Cerebellar cortex (tissue), 1 donor: ENCODE measurements at places on chromosomes 7 and 10.

GRCh38 chr7:150451833-150452461 lies 1.5 kb downstream of the GIMAP8 start:
- no peak for DNase-seq

DNA sequence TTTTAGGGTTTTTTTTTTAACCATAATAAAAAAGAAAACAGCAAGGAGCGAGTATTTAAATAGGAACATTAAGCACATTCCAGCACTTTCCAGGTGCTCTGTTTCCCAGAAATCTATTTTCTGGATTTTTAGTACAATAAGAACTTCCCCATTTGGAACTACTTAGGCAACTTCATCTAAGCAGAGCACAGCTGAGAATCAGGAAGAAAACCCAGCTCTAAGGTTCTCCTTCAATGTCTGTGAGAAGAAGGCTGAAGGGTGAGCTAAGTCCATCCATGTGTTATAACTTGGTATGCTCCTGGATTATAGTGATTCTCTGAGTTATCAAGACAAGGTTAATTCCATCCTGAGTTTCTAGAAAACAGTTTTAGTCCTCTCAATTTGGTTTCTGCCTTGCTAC lies 181.9 kb downstream of the CYP26A1 start:
- no peak for DNase-seq

DNA sequence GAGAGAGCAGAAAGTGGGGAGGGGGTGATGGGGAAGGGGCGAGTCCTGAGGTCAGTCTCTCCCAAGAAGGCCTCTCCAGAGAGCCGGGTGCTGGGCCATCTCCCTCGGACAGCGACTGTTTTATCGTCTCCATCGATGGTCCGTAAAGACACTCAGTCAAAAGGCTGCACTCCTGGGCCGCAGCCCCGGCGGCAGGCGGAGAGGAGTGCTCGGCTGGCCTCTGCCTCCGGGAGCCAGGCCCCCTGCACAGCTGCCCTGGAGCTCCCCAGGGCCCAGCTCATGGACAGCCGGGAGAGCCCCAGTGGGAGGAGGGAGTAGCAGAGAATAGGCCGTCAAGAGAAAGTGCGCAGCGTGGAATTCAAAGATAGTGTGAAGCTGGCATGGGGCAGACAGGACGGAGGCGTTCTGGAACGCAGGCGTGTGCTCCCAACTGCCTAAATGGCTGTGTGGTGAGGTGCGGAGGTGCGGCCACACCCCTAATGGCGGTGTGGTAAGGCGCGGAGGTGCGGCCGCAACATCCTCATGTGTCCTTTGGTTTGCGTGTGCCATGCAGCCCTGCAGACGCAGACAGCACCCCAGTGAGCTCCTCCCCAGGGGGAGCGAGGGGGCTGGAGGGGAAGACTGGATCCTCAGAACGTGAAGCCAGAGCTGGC lies 477.5 kb upstream of the FOXK1 start:
- no peak for DNase-seq

- DNase-seq: no peak
These were observed 355.4 kb downstream of the KCNMA1 start for GRCh38 chr10:77282163-77282562.

GRCh38 chr7:139731802-139732470 lies 45.9 kb downstream of the HIPK2 start:
- DNase-seq: peak; percentile 43

- DNase-seq: no peak
These were observed 275.2 kb downstream of the PHTF2 start for GRCh38 chr7:78073609-78074382.

DNA sequence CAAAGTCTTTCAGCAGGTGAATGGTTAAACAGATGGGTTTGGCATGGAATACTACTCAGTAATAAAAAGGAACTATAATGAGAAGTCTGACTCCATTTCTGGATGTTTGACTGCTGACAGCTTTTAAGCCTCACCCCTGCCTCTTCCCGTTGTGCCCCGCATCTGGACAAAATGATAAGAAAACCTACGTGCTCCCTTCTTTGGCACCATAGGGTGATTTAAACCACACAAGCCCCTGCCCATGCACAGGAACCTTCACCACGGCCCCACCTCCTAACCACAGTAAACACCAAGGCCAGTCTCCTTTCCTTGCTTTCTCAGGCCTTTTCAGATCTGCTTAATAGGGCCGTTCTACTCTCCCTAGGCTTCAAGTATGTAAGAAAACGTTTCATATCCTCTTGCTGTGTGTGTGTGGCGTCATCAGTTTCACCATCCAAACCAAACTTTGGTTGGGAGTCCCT lies 47.1 kb upstream of the UBN2 start:
- no peak for DNase-seq

DNA sequence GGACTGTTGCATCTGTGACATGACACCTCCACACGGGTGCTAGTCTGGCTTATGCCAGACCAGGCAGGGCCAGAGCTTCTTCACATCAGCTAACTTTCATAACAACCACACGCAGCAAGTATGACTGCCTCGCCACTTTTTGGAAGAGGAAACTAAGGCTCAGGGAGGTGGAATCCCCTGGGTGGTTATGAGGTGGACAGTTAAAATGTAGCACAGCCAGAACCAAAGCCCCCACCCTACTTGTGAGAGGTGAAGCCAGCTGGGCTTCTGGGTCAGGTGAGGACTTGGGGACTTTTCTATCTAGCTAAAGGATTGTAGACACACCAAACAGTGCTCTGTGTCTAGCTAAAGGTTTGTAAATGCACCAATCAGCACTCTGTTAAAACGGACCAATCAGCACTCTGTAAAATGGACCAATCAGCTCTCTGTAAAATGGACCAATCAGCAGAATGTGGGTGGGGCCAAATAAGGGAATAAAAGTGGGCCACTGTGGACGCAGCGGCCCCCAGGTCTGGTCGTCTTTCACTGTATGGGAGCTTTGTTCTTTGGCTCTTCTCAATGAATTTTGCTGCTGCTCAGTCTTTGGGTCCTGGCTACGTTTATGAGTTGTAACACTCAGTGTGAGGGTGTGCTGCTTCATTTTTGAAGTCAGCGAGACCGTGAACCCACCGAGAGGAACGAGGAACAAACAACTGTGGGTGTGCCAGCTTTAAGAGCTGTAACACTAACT lies 171.0 kb downstream of the PTPN20 start:
- DNase-seq: no peak

GRCh38 chr10:47038881-47039561 lies 127.8 kb downstream of the PTPN20 start:
- no peak for DNase-seq

DNA sequence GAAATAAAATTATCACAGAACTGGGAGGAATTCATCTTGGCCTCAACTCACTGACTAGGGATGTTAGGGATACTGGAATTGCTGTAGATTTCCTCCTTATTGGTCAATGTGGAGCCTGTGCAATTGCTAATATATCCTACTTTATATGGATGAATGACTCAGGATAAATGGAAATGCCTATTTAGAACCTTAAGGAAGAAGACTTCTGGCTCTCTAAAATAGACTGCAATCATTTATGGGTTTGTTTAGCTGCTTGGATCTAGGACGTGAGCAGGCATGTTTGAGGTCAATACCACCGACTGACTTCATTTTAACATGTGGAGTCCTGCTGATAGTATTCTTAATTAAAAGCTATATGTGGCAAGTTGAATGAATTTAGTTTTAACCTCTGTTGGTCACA lies 1040.1 kb upstream of the LRRN3 start:
- no peak for DNase-seq

- DNase-seq: no peak
These were observed 12.3 kb downstream of the KLHL7 start for GRCh38 chr7:23117841-23118240.

DNA sequence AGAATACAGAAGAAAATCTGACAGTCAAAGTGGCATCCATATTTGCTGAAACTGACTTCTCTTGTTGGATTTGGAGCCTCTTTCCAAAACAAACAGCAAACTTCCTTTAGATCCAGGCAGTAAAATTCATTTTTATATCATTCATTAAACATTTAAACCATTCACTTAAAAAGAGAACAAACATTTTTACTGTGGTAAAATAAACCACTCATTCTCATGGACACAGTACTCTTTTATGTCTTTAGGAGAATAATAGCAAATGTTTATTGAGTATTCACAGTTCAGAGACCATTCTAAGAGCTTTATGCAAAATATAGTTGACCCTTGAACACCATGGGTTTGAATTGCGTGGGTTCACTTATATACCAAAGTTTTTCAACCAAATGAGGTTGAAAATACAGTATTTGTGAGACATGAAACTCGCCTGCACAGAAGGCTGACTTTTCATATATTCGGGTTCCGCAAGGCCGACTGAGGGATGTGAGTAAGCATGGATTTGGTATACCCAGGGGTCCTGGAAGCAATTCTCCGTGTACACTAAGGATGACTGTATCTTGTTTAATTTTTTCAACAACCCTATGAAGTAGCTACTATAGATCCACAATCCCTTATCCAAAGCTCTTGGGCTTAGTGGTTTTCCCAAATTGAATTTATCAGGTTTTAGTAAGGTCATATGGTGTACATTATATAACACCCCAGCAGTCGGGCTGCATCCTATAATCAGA lies 49.1 kb downstream of the ATXN7L1 start:
- no peak for DNase-seq

- no peak for DNase-seq
These were observed 96.3 kb downstream of the CPED1 start for GRCh38 chr7:121084748-121085336.

DNA sequence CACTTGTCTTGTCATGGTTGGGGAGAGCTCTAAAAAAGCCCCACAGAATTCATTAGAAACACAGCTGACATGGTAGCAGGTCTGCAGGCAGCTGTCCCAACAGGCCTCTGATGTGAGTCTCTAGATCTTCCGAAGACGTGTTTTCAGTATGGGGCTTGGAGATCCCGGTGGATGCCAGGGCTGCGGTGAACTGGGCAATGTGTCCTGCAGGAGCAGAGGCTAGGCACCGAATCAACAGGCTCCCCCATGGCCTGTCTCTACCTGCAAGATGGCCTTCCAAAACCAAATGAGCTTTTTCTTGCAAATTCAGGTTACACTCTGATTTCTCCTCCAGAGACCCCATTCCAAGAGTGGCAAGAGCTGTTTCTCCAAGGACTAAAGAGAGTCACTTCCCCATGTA lies 2.9 kb downstream of the CPXM2 start:
- DNase-seq: no peak

DNA sequence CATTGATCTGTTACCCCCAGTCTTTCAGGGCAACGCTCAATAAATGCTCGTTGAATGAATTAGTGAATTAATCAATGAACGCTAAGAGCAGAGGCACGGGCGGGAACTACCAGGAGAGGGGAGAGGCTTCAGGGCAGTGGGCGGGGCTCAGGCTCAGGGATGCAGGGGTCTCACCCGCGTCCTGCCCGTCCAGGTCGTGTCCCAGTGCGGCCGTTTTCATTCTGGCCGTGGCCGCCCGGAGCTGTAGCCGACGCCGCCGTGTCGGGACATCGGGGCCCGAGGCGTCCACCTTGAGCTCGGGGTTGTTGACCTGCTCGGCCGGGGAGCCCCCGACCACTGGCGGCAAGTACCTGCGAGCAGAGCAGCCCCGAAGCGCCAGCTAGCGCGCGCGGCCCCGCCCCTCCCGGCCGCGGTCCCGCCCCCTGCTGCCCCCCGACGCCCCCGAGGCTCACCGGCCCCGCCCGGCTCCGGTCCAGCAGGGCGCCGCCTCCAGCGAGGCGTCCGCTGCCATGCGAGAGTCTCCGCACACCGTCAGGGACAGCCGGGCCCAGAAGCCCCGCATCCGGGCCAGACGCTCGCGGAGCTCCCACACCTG lies 2.8 kb upstream of the GAL3ST4 start:
- DNase-seq: no peak

DNA sequence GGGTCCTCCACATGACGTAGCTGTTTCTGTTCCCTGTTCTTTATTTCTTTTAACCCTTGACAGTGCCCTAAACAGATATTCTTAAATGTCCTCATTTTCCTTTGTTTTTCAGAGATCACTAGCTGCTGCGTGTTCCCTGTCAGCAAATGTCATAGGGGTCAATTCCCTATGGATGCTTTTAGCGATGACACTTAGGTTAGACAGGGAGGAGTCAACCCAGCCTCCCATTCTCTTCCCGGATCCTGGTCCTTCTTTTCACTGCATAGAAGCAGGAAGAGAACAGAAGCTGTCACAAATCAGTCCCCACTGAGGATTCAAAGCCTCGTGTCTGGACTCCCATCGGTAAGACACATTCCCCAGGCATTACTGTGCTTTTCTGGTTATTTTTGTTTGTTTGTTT lies 392.1 kb upstream of the PRKCQ start:
- no peak for DNase-seq

DNA sequence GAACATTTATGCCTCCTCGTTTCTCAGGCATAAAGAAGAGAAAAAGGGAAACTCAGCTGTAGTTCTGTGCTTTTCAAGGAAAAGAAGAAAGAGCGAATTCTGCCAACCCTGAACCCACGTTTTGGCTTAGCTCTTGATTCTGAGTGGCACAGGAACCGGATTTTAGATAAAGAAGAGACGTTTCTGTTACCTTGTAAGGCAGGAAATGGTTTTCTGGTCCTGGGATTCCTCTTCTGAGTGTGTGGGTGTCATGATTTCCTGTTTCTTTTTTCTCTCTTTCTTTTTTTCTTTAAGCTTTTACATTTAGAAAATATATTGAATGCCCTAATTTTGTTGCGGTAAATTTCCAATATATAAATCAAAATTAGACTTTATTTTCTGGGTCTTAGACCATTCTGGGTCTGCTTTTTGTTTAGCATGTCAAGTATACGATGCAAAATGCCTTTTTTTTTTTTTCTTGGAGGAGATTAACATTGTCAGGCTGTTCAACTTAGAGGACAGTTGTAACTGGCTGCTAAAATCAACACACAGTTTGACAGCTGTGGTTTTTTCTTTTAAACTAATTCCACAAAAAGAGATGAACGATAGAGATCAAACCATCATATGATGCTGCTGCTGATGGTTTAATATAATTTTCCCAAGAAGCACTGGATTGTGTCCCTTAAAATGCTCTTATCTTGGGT lies 190.8 kb downstream of the GATA3 start:
- DNase-seq: no peak

- DNase-seq: no peak
These were observed 26.6 kb downstream of the COL13A1 start for GRCh38 chr10:69828144-69828870.

DNA sequence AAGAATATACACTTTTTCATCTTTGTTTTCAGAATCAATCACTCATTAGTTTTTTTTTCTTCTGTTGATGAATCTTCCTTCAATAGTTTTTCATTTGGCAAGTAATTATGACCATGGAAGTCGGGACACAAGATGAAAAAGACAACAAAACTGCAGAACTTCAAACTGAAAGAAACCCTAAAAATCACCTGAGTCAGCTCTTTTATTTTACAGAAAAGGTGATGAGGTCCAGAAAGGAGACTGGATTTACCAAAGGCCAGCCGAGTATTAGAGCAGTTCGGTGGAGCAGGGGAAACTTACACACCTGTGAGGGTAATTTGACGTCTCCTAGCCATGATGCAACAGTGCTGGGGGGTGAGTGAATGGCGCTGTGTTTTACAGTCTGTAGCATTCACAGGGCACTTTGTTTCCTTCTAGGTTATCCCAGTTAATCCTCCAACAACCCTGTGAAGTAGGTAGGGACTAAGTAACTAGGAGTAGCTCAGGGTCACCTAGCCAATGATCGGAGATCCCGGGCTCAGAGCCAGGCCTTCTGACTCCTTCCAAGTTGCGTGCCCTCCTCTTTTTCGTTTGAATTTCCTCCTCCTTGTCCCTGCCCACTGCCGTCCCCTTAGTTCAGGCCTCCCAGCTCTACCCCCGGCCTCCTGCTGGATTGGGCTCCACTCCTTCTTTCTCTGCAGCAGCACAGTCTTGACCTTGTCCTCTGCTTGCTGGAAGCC lies 14.0 kb downstream of the RBM20 start:
- no peak for DNase-seq

GRCh38 chr7:90661290-90662151 lies 65.4 kb downstream of the CDK14 start:
- no peak for DNase-seq
